Omental fat pad (tissue), 4 donors: ENCODE measurements at places on chromosomes 3 and 15.

DNA sequence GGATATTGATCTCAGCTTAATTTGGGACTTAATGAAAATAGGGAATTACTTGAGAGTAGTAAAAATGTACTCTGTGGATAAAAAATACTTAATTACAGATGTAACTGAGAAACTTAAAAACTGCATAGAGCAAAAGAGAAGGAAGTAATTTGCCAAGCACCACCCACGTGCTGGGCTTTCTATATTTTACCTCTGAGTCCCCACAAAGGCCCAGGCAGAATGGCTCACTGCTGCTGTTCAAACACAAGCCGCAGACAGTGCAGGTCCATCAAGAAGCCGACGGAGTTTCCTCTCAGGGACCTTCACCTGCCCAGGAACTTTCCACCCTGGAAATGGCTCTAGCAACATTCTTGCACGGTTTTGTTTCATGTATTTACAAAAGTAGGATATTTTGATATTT, 77.2 kb upstream of the TRPM1 start:
- DNase-seq: no peak

DNA sequence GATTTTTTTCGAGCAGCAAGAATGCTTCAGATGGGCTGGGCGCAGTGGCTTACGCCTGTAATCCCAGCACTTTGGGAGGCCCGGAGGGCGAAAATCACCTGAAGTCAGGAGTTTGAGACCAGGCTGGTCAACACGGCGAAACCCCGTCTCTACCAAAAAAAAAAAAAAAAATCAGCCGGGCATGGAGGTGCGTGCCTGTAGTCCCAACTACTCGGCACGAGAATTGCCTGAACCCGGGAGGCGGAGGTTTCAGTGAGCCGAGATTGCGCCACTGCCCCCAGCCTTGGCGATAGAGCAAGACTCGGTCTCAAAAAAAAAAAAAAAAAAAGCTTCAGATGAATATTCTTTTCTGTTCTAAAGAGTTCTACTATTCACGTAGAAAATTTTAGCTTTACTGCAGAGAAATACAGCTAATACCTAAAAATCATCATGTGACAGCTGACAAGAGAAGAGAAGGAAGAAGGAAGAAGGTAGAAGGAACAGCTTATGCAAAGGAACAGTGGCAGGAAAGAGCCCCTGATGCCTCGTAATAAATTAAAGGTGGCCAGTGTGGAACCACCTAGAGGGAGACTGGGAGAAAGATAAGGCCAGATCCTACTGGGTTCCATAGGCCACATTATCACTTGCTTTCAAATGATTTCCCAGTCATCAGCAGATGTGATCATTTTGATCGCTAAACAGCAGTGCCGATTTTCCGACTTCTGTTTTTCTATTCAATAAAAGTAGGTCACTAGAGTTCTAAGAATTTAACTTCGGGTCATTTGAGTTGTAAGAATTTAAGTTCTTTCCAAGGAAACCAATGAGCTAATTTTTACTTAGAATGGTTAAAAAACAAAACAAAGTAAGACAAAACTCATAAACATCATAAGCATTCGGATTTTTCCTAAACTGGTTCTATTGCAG, 1.5 kb downstream of the CMTM6 start:
- no peak for DNase-seq

- no peak for DNase-seq
Measured at GRCh38 chr3:24943961-24944360, 449.3 kb upstream of the THRB start.

- DNase-seq: no peak
Measured at GRCh38 chr3:71305231-71306206, 278.0 kb downstream of the FOXP1 start.

DNA sequence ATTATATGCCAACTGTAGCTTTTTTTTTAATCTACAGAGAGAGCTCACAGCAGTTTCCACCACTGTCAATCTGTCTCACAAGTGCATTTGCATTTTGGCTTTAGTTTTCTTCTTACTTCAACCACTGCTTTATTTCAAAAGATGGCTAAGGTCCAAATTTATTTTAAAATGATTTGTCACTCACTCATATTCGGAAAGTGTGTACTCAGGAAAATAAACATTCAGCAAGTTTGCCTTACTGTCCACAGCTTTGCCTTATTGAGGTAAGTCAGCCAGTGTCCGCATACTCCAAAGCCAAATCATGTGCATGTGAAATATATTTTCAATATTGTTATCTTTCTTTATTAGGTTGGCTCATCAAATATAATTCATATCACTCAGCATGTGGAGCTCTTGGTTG, 240.7 kb upstream of the ARHGEF26 start:
- no peak for DNase-seq

DNA sequence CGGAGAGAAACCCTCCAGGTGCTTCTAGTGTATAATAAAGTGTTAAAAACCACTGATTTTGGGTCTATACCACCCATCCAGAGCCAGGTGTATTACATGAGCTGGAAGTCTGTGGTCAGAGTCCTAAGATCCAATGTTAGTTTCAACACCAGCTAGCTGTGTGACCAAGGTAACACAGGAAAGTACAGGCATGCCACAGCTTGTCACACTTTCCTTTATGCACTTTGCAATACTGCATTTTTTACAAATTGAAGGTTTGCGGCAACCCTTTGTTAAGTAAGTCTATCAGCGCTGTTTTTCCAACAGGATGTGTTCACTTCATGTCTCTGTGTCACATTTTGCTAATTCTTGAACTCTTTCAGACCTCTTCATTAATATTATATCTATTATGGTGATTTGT, 201.3 kb upstream of the PRICKLE2 start:
- no peak for DNase-seq

GRCh38 chr3:99534951-99535704, 103.3 kb upstream of the COL8A1 start:
- no peak for DNase-seq

DNA sequence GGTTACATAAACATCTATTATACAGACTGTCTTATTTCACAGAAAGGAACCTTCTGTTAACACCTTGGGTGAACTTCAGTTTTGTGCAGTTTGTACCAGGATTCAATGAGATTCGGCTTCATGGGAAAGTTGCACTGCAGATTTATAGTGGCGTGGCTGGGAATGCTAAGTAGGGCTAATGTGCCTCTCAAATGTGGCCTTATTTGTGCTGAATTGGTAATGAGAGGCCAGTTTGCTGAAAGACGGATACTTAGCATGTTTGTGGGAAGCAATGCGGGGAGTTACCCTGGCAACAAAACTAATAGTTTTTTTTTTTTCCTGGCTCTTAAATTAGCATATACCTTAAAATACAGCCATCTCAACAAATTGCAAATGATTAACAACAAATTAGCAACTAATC, 28.6 kb upstream of the CEMIP start:
- DNase-seq: no peak

DNA sequence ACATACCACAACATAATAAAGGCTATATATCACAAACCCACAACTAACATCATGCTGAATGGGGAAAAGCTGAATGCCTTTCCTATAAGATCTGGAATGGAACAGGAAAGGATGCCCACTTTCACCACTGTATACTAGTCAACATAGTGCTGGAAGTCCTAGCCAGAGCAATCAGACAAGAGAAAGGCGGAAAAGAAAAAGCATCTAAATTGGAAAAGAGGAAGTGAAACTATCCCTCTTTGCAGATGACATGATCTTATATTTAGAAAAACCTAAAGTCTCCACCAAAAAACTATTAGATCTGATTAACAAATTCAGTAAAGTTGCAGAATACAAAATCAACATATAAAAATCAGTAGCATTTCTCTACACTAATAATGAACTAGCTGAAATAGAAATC, 14.6 kb upstream of the PIK3CA start:
- no peak for DNase-seq
